Lung microvascular endothelial cell (primary cell): ENCODE measurements at places on chromosomes 5 and 9. TPM values are rescaled to one million over a fixed set of nuclear protein-coding genes. Genes with fewer than 3 reads are reported as not detected.

Gene ADRB2
- 5.7 and 9.5 TPM in 2 replicates for total RNA-seq

Gene TEK
- 56.9 and 108 TPM in 2 replicates for total RNA-seq

Gene SLC24A2
- not detected in 2 replicates for total RNA-seq

Gene FBP1
- 0.44 TPM in 1 of 2 replicates, not detected in the other for total RNA-seq

Gene ENTREP1
- 3.3 and 11.1 TPM in 2 replicates for total RNA-seq

Gene CMYA5
- under 0.01 TPM in 2 replicates for total RNA-seq

Gene WDR38
- total RNA-seq = not detected in 2 replicates

Gene ABHD17B
- 45.5 and 92.9 TPM in 2 replicates for total RNA-seq

Gene HEXB
- 102 and 112 TPM in 2 replicates for total RNA-seq

Gene INSL4
- not detected in 2 replicates for total RNA-seq

Gene PCDHB16
- total RNA-seq = 0.22 and 0.99 TPM in 2 replicates

Gene PRKACG
- not detected in 2 replicates for total RNA-seq

Gene ACTBL2
- under 0.01 TPM in 1 of 2 replicates, not detected in the other for total RNA-seq

Gene ARL10
- 4.8 and 10.5 TPM in 2 replicates for total RNA-seq

Gene TIMD4
- total RNA-seq = not detected in 2 replicates

Gene SLC34A3
- total RNA-seq = not detected in 2 replicates

Gene CTNND2
- total RNA-seq = not detected in 2 replicates

Gene IFNB1
- not detected in 2 replicates for total RNA-seq

Gene PCDHGA7
- total RNA-seq = 0.65 and 0.99 TPM in 2 replicates

Gene HRH2
- not detected in 2 replicates for total RNA-seq

Gene PCDHGB4
- 8.3 and 10.1 TPM in 2 replicates for total RNA-seq

Gene PAEP
- total RNA-seq = not detected in 2 replicates

Gene RAI14
- 116 and 187 TPM in 2 replicates for total RNA-seq

Gene NR6A1
- 0.22 and 1.2 TPM in 2 replicates for total RNA-seq

Gene OBP2B
- total RNA-seq = not detected in 2 replicates

Gene AJM1
- total RNA-seq = 0.44 and 1.4 TPM in 2 replicates

Gene NUTM2F
- total RNA-seq = not detected in 2 replicates

Gene GBGT1
- 19.4 and 27.8 TPM in 2 replicates for total RNA-seq

Gene CDK9
- total RNA-seq = 57.1 and 70.0 TPM in 2 replicates

Gene NSUN2
- total RNA-seq = 35.5 and 46.8 TPM in 2 replicates

Gene GMCL2
- total RNA-seq = not detected in 2 replicates

Gene SPATA9
- not detected in 2 replicates for total RNA-seq

Gene PCDHA1
- under 0.01 TPM in 1 of 2 replicates, not detected in the other for total RNA-seq

Gene CYLC2
- total RNA-seq = not detected in 2 replicates

Gene LCN15
- 0.22 TPM in 1 of 2 replicates, not detected in the other for total RNA-seq

Gene SLC46A2
- total RNA-seq = not detected in 2 replicates

Gene PPP2CA
- total RNA-seq = 39.0 and 43.7 TPM in 2 replicates

Gene SPAG8
- total RNA-seq = not detected in 2 replicates

Gene DOCK2
- 0.20 and 0.44 TPM in 2 replicates for total RNA-seq

Gene NIM1K
- under 0.01 TPM in 1 of 2 replicates, not detected in the other for total RNA-seq

Gene AGXT2
- total RNA-seq = not detected in 2 replicates

Gene DMXL1
- total RNA-seq = 19.6 and 21.8 TPM in 2 replicates

Gene CAMK2A
- not detected in 2 replicates for total RNA-seq
